Islet precursor cell (in vitro differentiated cells): ENCODE measurements at places on chromosomes 4 and X.

DNA sequence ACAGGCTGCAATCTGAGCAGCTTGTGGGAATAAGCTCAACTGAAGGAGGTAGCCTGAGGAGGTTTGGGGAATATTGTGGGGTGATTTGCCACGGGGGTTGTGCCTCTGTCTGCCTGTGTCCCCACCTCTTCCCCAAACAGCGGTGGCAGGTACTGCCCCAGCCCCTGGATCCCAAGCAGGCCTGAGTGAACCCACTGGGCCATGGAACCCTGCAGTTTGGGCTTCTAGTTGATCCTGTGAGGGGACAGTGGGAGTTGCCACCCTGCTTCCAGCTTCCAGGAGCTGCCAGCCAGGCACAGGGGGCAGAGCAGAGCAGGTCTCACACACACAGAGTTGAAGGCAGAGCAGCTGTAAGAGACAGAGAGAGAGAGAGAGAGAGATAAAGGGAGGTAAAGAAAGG is 97.4 kb downstream of the PJA1 start:
- peak; percentile 43 for DNase-seq

DNA sequence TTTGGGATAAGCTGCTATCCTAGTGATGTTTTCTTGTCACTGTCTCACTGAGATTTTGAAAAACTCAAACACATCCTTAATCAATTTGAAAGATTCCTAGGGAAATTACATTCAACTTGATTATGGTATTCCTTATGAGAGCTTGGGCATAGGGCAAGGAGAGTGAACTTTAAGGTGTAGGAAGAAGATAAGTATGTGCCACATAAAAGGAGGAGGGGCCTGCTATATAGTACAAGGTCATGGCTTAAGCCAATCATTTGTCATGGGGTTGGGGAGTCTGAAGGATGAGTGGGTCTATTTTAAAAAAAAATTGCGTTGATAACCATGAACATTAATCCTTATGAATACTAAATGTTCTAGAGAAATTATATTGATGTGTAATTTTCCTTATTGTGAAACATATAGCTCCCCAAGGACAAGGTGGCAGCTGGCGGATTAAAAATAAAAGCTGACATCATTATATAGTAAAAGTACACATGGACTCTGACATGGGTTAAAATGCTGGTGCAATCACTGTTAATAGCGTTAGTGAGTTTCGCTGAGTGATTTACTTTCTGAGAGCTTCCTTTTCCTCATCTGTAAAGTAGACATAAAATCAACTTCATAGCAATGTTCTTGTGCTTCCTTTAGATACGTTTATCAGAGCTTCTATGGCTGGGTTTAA is 17.4 kb downstream of the GALNT7 start:
- DNase-seq = no peak

DNA sequence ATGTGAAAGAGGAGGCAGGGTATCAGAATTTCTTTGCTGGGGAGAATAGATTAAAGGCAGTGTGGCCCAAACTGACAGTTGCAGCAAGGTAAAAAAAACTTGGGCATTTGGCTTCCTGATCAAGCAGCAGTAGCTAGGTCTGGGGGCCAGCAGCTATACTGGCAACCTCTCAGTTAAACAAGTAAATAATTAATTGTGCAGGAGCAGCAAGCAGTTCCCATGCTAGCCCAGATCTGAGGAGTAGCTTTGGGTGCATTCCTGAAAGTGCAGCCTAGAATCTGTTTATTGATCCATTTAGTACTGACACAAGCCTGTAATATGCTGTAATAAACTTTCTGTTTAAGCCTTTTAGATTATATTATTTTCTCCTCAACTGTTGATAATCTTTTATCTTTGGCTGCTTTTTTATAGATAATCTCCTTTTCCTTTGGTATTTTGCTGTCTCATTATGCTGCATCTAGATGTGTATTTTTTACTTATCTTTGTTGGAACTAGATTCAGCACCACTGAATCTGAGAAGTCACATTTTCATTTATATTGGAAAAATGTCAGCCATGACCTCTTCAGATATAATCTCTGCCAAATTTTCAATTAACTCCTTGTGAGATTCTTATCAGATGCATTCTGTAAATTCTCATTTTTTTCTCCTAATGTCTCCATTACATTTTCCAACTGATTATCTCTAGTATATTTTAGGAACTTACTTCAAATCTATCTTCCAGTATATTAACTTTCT is 276.3 kb downstream of the STPG2 start:
- DNase-seq = no peak

GRCh38 chr4:53714236-53715140 is 123.2 kb upstream of the LNX1 start:
- DNase-seq = no peak

- no peak for DNase-seq
These were observed 142.2 kb downstream of the SOWAHB start for GRCh38 chr4:76755756-76756155.

- no peak for DNase-seq
These were observed 2.2 kb downstream of the LRPAP1 start for GRCh38 chr4:3530051-3530450.

DNA sequence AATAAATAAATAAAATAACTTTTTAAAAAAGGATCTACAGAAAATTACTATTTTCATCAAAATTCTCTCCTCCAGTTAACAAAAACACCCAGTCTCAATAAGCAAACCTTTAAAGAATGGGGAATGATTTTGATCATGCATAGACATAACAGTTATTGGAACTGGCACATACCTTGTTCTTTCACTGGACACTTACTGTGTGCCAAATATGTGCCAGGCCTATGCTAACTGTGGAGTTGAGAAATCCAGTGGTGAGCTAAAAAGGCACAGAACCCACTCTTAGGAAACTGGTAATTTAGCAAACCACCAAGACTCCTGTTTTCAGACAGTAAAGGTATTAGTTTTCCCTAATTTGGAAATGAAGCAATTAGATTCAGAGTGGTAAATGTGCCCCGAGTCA is 39.1 kb downstream of the CLOCK start:
- DNase-seq = no peak

DNA sequence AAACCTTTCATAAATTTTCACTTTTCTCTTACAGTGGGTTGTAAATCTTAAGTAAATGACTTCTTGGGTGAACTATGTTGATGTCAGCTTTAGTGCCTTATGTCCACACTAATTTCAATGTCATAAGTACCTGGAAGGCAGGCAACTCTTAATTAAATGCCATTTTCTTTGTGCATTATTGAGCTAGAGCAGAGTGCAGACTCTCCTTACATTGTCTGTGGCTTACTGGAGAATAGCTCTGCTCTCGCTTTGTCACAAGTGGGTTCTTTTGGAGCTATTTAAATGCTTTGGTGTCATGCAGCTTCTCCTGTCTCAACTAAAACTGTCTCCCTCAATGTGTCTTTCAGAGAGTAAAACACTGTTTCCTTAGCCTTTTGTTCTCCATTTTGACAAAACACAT is 411.6 kb downstream of the STIM2 start:
- no peak for DNase-seq

GRCh38 chrX:41877167-41877566 is 46.2 kb downstream of the CASK start:
- no peak for DNase-seq

DNA sequence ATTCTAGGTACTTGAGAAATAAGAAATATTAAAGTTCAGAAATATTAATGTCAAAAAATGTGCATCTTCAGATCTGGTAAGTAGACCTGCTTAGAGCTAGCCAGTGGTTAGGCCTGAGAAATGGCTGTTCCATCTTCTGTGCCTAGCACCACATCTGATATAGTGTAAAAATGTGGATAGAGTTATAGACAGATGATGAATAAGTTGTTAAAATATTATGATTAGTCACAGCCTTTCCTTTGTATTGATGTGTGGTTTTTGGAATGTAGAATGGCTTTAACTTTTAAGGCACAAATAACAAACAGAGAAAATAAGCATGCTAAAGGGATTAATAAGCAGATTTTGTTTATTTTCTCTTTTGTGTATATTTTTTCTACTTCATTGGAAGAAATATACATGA is 133.5 kb upstream of the NUDT6 start:
- DNase-seq = no peak

- no peak for DNase-seq
These were observed 570 bp upstream of the RNF128 start for GRCh38 chrX:106725931-106726330.

GRCh38 chrX:71609095-71609750 is 9.1 kb downstream of the CXCR3 start:
- no peak for DNase-seq

DNA sequence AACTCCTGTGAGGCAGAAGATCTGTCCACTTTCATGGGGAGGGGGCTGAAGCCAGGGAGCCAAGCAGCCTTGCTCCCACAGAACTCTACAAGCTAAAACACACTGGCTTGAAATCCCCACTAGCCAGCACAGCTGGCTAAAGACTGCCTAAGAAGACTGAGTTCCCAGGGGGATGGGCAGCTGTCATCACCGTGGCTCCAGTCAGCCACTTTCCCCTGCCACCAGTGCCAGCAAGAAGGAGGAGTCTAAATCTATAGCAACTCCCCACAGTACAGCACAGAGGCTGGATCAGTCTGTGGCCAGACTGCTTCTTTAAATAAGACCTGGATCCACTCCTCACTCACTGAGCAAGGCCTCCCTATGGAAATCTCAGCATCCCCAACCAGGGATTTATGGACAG is 308.6 kb downstream of the FAM47B start:
- DNase-seq = no peak

DNA sequence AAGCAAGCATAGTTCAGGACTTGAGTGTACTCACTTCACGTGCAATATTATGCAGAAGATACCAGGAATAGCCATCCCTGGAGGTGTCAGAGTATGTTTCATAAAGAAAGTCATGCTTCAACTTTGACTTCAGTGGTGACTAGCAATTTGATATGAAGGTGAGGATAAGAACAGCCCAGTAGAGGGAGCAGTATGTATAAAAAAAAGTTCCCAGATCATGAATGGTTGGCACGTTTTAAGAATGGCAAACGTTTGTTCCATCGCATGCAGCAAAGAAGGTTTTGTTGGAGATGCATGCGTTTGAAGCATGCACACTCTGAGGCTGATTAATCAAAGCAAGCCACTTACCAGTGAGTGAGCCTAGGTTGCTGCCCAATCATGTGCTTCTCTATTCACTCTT is 33.5 kb upstream of the SLITRK4 start:
- no peak for DNase-seq

DNA sequence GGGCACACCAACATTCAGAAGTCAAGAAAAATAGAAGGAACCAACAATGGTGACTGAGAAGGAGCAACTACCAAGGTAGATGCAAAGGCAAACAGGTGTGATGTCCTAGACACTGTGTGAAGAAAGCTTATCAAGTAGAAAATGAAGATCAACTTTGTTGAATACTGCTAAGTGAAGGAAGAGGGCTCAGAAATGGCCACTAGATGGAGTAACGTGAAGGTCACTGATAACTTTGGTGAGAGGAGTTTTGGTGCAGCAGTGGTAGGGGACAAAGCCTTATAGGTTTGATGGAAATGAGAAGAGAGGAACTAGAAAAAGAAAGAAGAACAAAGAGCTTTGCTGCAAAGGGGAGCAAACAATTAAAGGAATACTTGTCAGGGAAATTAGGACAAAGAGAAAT is 23.5 kb downstream of the OTC start:
- no peak for DNase-seq

DNA sequence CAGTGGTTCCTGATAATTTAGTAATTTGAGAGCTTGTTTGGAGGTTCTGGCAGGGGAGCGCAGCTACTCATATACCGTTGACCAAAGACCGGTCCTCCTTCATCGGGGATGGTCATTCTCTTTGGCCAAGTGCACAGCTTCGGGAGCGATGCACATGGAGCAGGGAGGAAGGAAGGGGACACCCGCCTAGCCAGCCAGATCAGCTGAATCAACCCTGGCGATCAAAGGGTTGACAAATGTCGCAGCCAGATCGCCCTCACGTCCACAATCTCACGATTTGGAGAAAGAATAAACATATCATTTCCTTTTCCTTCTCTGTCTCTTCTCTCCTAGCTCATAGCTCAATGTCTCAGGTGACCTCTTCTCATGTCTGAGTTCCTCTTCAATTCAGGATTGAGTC is 11.1 kb downstream of the NDNF start:
- no peak for DNase-seq

GRCh38 chr4:124018383-124019317 is 622.1 kb downstream of the SPRY1 start:
- DNase-seq = peak; percentile 90

DNA sequence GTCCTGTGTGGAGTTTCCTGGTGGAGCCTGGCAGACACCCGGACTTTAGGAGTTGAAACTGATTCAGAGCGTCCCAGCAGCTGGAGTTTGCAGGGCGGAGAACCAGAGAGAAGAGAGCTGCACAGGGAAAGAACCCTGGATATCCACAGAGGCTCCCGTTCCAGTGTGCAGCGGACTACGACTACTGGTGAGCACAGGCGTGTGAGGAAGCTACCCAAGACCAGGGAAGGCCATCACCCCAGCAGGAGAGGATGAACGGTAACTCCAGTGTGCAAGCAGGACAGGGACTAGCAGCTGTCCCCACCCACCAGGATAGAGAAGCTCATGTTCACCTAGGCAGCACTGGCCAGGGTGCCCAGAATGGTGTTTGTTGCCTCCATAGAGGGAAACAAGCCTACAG is 2.3 kb downstream of the LAGE3 start:
- peak; percentile 45 for DNase-seq

GRCh38 chr4:73702796-73703287 is 37.5 kb upstream of the CXCL8 start:
- no peak for DNase-seq

DNA sequence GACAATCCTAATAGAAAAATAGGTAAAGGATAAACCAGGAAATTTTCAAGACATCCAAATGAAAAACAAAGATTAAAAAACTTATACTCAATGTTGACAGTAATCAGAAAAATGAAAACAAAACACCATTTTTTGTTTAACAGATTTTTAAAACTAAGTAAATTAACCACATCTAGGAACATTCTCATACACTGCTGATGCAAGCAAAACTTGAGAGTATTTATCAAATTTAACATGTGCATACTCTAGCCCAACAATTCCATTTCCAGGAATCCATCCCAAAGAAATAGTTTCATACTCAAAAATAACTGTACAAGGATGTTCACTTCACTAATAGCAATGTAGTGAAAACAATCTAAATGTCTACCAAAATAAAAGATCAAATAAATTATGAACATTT is 11.5 kb downstream of the ANKRD17 start:
- no peak for DNase-seq

DNA sequence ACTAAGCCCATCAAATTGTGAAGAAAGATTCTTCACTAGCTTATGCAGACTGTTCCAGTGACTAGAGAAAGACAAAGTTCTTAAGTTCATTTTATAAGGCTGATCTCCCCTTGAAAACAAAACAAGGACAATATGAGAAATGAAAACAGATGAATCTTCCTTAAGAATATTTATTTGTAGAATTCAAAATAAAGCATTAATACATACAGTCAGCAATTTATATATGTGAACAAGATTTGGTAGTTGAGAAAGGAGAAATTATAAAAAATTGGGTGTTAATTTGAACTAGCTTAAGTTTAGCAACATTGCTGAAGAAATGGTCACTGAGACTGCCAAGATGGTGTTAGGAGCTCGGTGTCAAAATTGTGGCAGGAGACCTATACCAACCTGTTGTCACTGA is 41.4 kb upstream of the TAPT1 start:
- DNase-seq = no peak

DNA sequence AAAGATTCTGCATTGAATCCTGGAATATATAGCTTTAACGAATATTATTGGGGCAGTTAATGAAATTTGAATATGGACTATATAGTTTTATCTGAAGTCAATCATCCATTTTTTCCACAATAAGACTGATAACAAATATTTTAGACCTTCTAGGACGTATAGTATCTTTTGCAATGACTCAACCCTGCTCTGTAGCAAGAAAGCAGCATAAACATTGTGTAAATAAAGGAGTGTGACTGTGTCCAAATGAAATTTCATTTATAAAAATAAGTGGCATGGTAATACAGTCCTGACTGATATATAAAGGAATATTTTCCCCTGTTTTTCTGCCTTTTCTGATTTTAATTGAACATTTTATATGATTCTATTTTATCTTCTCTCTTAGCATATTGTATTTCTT is 947.7 kb upstream of the SLIT2 start:
- no peak for DNase-seq
